ENCODE measurements at places on chromosomes 16 and 17. TPM values are rescaled to one million over a fixed set of nuclear protein-coding genes. Genes with fewer than 3 reads are reported as not detected.
A peak's percentile ranks its signal among the peaks of the same experiment; 100 is the strongest.

Gene ZMYND15
- total RNA-seq: 0.28 TPM

Gene CHST4
- 1.1 TPM for total RNA-seq

Gene CD300E
- not detected for total RNA-seq

Gene NPIPA8
- 0.18 TPM for total RNA-seq

Gene MED31
- total RNA-seq: 18.6 TPM

Gene RNU2-1
- 4,481 TPM for total RNA-seq

Gene SLC13A5
- total RNA-seq: 0.26 TPM

Gene FAM20A
- 0.44 TPM for total RNA-seq

Gene CMTM2
- total RNA-seq: not detected

Gene SGSH
- 70.2 TPM for total RNA-seq

Gene ATP5PD
- 413 TPM for total RNA-seq

Gene C1QTNF1
- total RNA-seq: 1.5 TPM

Gene TEKT1
- total RNA-seq: not detected

Gene TM4SF5
- not detected for total RNA-seq

- no peak for DNase-seq
These were observed 27.0 kb upstream of the RGS9 start for GRCh38 chr17:65109990-65110680.

GRCh38 chr16:31542763-31543162, 15.1 kb downstream of the AHSP start:
- no peak for DNase-seq

GRCh38 chr17:64492481-64493109, 4.3 kb downstream of the POLG2 start:
- no peak for DNase-seq

- DNase-seq: no peak
These were observed 6.1 kb downstream of the NOD2 start for GRCh38 chr16:50699326-50700159.

DNA sequence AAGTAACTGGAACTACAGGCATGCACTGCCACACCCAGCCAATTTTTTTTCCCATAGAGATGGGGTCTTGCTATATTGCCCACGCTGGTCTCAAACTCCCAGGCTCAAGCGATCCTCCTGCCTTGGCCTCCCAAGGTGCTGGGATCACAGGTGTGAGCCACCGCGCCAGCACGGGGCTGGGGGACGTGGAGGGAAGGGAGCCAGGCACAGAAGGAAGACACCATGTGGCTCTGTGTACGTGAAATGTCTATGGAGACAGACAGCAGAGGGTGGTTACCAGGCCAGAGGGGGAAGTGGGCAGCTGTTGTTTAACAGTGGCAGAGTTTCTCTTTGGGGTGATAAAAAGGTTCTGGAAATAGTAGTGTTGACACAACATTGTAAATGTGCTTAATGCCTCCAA, 4.6 kb upstream of the PIEZO1 start:
- no peak for DNase-seq

- DNase-seq: no peak
These were observed 8.0 kb downstream of the GRIN2C start for GRCh38 chr17:74851612-74852236.

GRCh38 chr17:77877646-77878355, 80.7 kb upstream of the TNRC6C start:
- no peak for DNase-seq

DNA sequence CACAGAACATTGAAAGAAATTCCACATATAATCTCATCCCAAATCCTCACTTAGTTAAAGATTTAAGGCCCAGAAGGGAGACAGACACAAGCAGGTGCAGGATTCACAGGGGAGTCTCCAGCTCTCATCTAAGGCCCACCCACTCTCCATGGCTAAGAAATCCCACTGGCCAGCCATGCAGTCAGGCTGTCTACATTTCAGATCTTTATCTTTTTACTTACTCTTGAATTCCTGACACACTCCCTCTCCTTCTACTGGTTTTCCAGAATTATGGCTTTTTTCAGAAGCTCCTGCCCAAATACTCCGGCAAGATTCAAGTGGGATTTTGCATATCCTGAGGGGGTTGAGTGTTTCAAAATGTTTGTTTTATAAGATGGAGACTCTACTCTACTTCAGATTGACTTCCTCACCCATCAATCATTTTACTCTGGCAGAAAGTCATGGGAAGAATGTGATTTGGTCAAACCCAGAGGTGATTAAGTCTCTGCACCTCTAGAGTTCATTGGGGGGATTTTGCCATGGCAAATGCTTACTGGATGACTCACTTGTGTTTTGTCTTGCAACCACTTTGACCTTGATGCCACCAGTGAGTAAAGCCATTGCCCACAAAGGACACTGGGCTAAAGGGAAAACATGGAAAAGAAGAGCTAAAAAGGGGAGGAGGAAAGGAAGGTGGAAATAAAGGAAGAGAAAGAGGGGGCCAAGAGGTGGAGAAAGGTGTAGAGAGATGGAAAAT, 688.8 kb upstream of the SALL1 start:
- DNase-seq: no peak

- DNase-seq: no peak
These were observed 13.5 kb upstream of the DBNDD1 start for GRCh38 chr16:90032674-90033331.

- no peak for DNase-seq
These were observed 24.9 kb downstream of the CMTR2 start for GRCh38 chr16:71264299-71264698.

DNA sequence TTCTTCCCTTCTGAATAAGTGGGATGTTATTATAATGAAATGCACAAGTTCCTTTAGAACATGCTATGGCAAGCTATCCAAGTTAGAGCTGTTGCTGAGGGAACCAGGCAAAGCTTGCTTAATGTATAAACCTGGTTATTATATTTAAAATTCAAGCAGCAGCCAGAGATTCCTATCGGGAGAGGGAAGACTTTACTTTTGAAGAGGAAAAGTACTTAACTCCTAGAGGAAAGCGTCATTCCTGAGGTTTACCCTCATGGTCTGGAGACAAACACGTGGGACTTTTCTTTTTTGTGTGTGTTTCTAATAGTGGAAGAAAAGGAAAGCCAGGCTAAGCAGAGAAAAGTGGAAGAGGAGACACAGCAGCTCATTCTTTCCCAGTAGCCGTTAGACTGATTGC, 39.9 kb upstream of the MYH10 start:
- DNase-seq: no peak

DNA sequence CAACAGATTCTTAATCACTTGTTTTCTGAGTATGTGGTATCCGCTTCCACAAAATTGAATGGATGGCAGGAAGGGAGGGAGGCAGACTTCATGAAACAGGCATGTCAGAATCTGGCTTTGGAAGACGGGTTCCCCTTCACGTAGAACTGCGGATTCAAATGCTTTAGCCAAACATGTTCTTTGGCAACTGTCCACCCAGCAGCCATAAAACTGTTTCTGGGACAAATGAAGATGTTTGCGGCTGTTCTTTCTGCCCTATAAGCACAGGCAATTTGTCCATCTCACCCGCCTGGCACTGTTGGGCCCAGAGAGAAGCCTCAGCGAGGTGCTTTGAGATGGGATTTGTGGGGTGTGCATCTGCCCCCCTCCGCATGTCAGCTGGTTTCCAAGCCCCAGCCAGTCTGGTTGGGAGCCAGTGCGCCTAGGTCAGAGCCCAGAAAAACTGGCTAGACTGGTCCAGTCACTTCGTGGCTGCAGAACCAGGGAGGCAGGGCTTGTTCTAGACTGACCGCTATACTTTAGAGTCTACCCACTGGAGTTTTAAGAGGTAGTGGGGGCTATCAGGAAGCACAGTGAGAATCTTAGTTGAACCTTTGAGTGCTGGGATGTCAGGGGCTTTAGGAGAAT, 6.3 kb downstream of the CRHR1 start:
- no peak for DNase-seq

DNA sequence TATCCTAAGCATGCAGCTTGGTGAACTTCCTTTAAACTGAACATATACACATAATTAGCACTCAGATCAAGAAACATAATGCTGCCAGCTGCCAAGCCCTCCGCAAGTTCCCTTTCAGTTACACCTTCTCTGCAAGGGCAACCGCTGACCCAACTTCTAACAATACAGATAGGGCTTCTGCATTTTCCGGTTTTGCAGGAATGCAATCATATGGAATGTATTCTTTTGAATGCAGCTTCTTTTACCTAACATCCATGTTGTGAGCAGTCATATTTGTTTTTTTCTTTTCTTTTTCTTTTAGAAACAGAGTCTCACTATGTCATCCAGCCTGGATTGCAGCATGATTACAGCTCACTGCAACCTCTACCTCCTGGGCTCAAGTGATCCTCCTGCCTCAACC, 110.7 kb downstream of the GSG1L start:
- DNase-seq: no peak

DNA sequence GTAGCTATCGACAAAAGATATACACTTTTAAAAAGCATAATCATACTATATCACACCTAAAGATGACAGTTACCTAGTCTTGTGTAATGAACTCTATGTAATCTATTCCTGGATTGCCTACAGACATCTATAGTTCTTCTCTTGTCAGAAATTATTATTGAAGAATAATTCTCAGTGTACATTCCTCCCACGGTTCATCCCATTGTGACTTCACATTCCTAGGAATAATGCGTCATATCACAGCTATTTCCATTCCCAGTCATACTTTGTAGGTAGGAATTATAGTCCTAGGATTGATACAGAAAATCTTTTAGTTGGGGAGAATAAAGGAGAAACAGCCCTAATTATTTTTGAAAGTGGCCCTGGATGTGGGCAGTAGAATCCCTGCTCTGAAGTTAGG, 44.0 kb upstream of the ABCC11 start:
- DNase-seq: no peak

DNA sequence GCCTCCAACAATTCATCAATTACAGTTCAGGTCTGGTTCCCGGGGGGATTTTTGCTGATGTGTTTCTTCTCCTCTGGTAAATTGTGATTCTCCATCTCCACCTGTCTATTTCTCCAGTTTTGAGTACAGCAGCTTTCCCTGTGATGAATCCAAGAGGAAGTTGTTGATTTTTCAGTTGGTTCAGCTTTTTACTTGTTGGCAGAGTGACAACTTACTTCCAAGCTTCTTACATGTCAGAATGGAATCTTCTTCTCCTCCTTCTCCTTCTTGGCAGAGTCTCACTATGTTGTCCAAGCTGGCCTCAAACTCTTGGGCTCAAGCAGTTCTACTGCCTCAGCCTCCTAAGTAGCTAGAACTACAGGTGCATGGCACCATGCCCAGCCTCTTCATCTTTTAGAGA, 33.4 kb upstream of the TMEM92 start:
- no peak for DNase-seq

- DNase-seq: no peak
These were observed 2.2 kb upstream of the GFAP start for GRCh38 chr17:44917456-44917855.

- DNase-seq: no peak
These were observed 42.4 kb downstream of the TOM1L2 start for GRCh38 chr17:17929655-17930380.

DNA sequence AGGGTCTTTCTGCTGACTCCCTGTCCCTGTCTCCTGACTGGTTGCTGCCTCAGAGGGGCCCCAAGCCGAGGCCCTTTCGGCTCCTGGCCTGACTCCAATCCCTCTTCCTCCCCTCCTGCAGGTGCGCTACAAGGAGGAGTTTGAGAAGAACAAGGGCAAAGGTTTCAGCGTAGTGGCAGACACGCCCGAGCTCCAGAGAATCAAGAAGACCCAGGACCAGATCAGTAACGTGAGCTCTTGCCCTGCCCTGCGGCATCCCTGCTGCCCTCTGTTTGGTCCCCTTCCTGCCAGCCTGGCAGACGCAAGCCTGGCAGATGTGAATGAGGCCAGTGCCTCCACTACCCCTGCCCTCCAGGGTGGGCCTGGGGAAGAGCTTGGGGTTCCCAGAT, 27.1 kb upstream of the LASP1NB start:
- DNase-seq: no peak

DNA sequence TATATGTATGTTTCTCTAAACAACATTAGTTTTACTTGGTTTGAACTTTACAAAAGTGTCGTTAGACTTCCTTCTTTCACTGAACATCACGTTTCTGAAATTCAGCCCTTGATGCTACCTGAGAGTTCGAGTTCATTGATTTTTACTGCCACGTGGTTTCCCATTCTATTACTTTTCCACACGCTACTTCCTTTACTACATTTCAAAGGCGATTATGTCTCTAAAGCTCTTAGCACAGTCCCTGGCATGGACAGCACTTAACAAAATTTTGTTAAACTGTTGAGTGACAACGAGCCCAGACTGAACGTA, 15.9 kb upstream of the ARHGAP17 start:
- DNase-seq: no peak

GRCh38 chr17:62870030-62870541, 62.0 kb upstream of the MARCHF10 start:
- no peak for DNase-seq

- DNase-seq: peak; percentile 17
These were observed 43.5 kb downstream of the TBX21 start for GRCh38 chr17:47776330-47777197.

GRCh38 chr16:53476867-53477266, 26.1 kb downstream of the AKTIP start:
- no peak for DNase-seq

- DNase-seq: no peak
These were observed 183.3 kb downstream of the MSI2 start for GRCh38 chr17:57439651-57440050.

- no peak for DNase-seq
These were observed 12.3 kb upstream of the PITPNA start for GRCh38 chr17:1574697-1575471.

GRCh38 chr16:66045626-66046025, 320.9 kb upstream of the CDH5 start:
- DNase-seq: no peak

- DNase-seq: no peak
These were observed 206.9 kb upstream of the CACNG5 start for GRCh38 chr17:66627985-66628384.

- DNase-seq: no peak
These were observed 20.0 kb upstream of the ITGAX start for GRCh38 chr16:31334934-31335333.

- no peak for DNase-seq
These were observed 6.7 kb downstream of the NEK8 start for GRCh38 chr17:28735242-28735722.

Measured in Panc1 (cell line).